OCI-LY7 (cell line): ENCODE measurements at places on chromosomes 3 and 15.

DNA sequence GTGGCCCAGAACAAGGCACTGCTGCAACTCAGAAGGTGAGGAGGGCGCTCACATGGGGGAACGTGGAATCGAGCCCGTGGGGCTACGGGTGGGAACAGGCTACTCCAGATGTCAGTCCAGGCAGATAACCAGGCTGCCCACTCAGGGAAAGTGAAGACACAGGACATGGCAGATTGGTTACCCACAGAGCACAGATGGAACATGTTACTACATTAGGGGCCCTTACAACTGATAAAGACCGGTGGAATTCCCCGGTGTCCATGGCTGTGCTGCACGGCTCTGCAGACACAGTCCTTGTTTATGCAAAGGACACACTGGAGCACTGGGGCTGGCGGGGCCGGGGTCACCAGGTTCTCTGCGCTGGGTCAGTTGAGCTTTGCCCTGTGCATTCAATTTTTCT lies 36.9 kb downstream of the PCSK6 start:
- DNase-seq, result no peak

DNA sequence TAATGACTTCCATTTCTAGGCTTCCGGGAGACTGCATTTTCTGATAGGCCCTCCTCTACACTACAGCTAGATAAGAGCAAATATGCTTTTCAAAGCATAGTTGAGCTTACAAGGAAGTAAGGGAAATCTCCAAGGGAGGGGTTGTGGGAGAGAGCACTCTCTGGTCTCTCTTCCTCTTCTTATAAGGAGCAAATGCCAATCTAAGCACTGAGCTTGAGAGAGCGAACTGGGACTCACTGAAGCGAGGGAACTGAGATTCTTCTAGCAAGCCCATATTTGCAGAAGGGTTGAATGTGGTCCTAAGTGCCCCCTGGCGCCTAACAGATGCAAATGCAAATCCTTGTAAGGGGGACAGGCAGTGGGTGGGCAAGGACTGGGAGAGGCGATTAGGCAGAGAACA lies 164.8 kb downstream of the ERC2 start:
- peak; percentile 79 for DNase-seq

DNA sequence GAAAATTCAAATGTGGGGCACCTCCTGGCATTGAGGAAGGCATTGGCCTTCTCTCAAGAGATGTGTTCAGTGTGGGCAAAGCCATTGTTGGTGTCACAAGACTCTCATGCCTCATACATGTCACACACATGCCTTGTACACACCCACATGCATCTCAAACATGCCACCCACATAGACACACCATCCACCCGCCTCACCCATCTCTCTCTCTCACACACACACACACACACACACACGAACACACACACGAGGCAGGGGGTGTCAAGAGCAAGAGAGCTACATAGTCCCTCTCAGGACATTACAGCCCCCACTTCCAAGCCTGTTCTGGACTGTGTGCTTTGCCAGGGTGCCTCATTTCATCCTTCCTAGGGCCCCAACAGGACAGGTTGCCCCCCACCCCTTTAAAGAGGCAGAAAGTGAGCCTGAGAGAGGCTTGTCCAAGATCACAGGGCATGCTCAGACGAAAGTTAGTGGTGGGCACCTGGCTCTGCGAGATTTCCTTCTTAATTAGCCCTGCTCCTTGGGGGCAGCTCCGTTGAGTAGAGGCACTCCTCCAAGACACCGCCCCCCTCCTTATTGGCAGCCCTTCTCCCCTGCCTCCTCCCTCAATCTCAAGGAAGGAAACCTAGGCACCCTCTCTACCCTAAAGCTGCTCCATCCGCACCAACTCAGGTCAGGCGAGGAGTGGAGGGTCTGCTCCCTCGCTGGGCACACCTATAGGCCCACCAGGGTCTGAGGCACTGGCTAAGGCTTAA lies 50.5 kb upstream of the CCDC174 start:
- no peak for DNase-seq

DNA sequence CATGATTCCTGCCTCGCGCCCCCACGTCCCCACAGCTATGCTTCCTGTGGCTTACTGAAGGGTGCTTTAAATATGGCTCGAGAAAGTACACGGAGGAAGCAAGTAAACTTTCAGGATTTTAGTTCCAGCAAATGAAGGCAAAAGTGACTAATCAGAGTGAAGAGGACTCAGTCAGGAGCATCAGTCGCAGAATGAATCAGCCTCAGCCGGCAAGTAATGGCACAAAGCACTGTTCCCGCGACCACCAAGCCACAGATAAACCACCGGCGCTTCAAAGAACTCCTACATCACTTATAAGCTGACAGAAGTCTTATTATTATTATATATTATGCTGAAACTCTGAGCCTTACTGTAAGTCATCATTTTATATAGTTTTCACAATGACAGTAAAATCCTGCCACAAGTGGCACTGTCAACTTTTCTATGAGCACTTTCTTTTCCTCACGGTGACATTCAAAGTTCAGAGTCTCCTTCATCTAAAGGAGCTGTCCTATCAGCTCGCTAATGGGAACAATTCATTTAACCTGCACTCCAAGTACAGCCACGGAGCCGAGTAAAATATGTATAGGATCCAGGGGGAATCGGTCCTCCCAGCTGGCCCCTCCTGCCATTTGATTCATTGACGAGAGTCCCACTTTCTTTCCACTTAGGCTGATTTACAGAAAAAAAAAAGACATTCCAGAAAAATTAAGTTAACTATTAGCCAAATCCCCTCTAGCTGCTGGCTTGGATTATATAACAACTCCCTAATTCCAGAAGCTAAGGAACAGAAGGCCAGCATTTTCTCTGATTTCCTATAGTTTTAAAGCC lies 217.0 kb upstream of the ICE2 start:
- no peak for DNase-seq

DNA sequence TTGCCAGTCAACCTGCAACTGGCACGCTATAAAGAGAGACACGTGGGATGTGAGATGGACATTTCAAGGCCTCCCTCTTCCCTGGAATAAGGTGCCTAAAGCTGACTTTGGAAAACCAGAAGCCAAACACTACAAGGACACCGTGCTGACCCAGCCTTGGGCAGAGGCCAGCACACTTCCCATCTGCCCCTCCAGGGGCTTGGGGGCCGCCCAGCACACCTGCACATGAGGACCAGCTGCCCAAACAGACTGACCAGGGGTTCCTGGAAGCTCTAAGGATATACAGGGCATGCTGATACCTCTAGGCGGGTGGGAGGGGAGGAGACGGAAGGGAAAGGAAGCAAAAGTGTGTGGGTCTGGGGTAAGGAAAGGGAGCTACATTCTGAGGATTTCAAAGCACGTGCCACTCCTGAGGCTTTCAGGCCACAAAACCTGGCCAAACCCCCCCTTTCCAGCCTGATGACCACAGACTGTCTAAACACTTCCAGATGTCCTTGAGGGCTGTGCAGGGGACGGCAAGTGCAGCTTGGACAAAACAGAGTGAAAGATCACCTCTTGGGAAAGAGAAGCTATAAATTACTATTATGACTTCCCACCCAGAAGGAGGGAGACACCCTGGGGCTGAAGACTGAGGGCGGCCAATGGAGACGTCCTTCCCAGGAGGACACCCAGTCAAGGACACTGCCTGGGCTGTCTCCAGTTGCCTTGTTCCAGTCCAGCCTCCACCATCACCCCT lies 57.9 kb downstream of the ADCY5 start:
- DNase-seq, result no peak

- DNase-seq, result no peak
Measured at GRCh38 chr15:81133782-81134461, at the start of gene CFAP161. TSS of gene CFAP161 (plus strand) at chr15:81134270. CDS start at chr15:81134330, 60 bp downstream.

- no peak for DNase-seq
Measured at GRCh38 chr3:13524979-13525669, 23.8 kb upstream of the FBLN2 start.

- DNase-seq, result peak; percentile 55
Measured at GRCh38 chr3:149243540-149243939, 21.9 kb upstream of the CP start.

DNA sequence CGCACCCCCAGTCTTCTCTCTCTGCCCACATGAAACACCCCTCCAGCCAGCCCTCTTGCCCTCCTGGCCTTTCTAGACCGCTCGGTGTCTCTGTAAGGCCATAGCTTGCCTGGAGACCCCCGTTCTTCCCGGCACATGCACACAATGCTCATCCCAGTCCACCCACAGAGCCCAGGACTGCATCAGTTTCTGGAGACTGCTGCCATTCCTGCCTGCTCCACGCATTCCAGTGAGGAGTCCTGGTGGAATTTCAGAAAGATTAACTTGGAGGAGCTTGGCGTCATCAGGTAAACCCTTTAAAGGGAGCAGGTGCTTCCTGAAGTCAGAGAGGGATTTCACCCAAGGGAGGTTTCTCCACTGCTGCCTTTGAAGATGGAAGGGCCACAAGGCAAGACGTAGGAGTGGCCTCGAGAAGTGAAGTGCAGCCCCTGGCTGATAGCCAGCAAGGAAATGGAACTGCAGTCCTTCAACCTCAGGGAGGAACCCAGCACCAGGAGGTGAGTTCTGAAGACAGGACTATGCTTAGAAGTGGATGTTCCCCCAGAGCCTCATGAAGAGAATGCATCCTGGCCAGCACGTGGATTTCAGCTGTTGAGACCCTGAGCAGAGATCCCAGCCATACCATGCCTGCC lies 19.2 kb downstream of the SLC41A3 start:
- DNase-seq, result no peak

DNA sequence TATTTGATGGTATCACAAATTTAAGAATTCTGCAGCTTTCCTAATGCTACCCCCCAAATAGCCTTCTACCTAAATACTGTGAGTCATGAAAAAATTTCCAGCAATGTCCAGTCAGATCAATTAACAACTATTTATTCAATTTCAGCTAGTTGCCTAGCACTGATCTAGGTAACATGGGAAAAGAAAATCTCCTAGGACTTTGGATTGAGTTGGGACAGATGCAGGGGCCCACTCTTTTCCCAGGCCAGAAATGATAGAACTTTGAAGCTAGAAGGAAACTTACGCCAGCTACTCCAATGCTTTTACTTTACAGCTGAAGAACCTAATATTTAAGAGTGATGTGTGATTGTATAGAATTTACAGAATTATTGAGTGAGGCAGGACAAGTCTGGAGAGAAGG lies 196.3 kb downstream of the FMN1 start:
- DNase-seq, result no peak

DNA sequence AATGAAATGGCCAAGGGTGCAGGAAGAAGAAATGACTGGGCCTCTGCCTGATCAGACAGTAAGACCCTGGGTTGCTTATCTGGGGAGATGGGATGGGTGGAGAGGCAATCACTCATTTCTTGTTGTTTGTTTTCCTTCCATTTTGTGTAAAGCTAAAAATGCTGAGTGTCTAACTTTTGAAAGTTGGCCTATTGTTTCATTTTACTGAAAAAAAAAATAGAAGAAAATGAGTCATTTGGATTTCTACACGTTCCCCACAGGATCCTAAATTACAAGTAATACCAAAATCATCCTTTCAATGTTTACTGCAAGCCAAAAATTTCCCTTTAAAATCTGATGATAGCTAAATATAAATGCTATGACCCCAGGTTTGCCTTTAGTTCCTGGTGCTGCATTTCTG lies 30.6 kb downstream of the PTX3 start:
- DNase-seq, result no peak

DNA sequence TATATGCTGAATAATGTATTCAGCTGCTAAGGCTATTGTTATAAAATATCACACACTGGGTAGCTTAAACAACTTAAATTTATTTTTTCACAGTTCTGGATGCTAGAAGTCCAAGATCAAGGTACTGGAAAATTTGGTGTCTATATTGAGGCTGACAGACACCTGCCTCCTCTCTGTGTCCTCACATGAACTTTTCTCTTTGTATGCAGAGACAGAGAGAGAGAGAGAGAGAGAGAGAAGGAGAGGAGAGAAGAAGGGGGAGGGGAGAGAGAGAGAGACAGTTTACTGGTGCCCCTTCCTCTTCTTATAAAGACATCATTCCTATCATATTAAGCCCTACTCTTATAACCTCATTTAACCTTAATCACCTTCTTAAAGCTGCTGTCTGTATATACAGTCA lies 320.1 kb upstream of the THBS1 start:
- no peak for DNase-seq

DNA sequence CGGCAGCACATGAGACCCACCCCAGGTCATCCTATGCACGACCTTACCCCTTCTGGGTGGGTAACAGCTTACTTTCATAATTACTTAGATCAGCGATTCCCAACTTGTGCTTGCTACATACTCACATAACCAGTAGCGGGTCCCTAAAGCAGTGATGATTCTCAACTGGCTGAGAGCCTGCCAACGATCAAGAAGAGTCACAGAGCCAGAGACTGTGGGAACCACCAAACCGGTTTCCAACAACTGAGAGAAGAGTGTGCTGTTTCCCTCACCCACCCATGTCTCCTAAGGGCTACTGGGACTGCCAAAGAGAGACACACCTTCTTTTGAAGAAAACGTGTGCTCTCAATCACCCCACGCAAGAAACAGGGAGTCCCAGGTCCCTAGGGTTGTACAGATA lies 12.0 kb upstream of the XXYLT1 start:
- no peak for DNase-seq

DNA sequence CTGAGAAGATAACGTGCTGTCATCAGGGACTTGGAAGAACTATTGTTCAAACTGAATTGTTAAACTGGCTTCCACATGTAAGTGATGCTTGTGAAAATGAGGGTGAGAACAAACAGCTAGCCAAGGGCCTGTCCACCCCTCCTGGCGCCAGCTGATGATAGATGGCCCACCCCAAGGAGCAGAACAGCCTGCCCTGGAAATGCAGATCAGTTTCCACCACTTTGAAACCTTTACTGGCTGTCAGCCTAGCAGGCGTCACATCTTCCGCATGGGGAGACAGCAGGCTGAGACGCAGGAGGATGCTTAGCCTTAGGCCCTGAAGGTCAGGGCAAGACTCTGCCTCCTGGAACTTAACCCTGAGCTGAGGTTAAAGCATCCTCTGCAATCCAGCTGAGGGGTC lies 6.4 kb upstream of the SLC51B start:
- DNase-seq, result no peak

- DNase-seq, result no peak
Measured at GRCh38 chr3:181757694-181758306, 46.1 kb downstream of the SOX2 start.

DNA sequence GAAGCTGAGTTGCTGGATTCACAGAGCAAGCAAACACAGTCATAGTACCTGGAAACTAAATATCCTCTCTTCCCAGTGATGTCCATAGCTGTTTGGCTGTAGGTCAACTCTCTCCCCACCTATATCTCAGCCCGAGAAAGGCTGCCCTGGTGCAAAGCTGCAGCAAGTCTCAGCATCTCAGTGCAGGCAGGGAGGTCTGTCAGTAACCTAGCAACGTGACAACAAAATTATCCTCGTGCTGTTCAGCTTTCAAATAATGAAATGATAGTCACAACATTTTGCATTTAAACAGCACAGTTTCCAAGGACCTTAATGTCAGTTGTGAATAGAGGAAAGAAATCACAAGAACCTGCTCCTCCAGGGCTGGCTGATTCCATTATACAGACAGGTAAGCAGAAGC lies 83.6 kb downstream of the CHST2 start:
- DNase-seq, result no peak

GRCh38 chr3:146801492-146801891 lies 196.3 kb upstream of the PLSCR5 start:
- DNase-seq, result no peak

DNA sequence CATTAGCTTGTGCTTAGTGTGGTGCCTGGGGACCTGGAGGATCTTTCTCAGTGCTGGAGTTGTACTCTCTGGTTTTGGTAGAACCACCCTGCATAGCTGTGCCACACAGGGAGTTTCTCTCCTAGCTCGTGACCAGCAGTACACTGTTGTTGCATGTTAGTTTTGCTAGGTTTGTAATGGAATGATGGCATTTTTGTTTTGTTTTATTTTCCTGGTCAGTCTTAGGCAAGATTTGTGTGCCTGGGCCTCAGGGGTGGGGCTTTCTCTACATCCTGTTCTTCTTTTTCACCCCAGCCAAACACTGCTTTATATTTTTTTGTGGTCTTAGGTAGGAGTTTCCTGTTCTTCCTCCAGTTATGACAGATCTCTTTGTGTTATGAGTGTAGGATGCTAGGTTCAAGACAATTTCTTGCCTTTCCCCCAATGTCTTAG lies 534.5 kb upstream of the KCNMB2 start:
- DNase-seq, result no peak
